Stimulated activated CD8-positive, alpha-beta memory T cell treated with anti-CD3 and anti-CD28 coated beads, Interleukin-4, amount 100 ng/mL, for 4 hours (primary cell): ENCODE measurements at places on chromosomes 2 and 18.

- DNase-seq = no peak
These were observed 35.4 kb downstream of the KCNK3 start for GRCh38 chr2:26727641-26728561.

DNA sequence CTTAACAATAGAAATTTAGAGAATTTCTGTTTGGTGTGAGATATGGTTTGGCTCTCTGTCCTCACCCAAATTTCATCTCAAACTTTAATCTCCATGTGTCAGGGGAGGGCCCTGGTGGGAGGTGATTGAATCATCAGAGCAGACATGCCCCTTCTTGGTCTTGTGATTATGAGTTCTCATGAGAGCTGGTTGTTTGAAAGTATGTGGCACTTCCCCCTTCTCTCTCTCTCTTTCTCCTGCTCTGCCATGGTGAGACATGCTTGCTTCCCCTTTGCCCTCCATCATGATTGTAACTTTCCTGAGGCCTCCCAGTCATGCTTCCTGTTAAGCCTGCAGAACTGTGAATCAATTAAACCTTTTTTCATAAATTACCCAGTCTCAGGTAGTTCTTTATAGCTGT, 524.7 kb upstream of the ACVR2A start:
- DNase-seq = no peak

DNA sequence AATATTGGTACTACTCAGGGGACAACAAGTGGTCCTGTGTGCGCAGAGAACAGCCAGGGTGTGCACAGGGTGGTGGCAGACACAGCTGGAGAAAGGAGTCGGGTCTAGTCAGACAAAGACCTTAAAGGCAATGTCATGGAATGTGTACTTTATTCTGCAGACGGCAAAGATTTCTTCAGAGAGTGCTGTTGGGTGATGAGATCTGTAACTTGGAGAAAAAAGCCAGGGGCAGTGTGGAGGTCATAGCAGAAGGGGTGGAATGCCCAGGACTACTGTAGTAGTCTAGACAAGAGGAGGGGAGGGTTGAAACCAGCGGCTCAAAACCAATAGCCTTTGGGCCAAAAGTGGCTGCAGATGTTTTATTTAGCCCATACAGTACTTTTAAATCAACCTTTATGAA, 121.3 kb upstream of the ZFP36L2 start:
- no peak for DNase-seq

- DNase-seq = no peak
These were observed 985.8 kb upstream of the NRXN1 start for GRCh38 chr2:52017646-52018235.
